ENCODE measurements at places on chromosomes 2 and 18. TPM values are rescaled to one million over a fixed set of nuclear protein-coding genes. Genes with fewer than 3 reads are reported as not detected.

B3GNT7 gene
- 15.8 TPM for total RNA-seq

NOSTRIN gene
- 0.92 TPM for total RNA-seq

CD28 gene
- not detected for total RNA-seq

ELOA2 gene
- total RNA-seq = not detected

DSG3 gene
- total RNA-seq = not detected

GRCh38 chr18:8957731-8958130 lies 144.8 kb upstream of the NDUFV2 start:
- no peak overlapping the region for H3K27ac ChIP-seq
- H3K4me1 ChIP-seq = peaks cover 6% of the 10 kb centered on the region
- DNase-seq = no peak
- H3K27me3 ChIP-seq = no peaks in the 10 kb centered on the region
- H3K36me3 ChIP-seq = no peaks in the 10 kb centered on the region
- H3K4me3 ChIP-seq = no peak overlapping the region

GRCh38 chr2:205484215-205484614 lies 198.1 kb upstream of the NRP2 start:
- H3K27ac ChIP-seq = no peak overlapping the region
- H3K36me3 ChIP-seq = no peaks in the 10 kb centered on the region
- H3K27me3 ChIP-seq = no peaks in the 10 kb centered on the region

- peaks cover 10% of the 10 kb centered on the region for H3K4me1 ChIP-seq
- H3K27me3 ChIP-seq = peaks cover 47% of the 10 kb centered on the region
- no peak overlapping the region for H3K27ac ChIP-seq
- no peaks in the 10 kb centered on the region for H3K36me3 ChIP-seq
- no peak overlapping the region for H3K4me3 ChIP-seq
Measured at GRCh38 chr18:55732227-55733106, 144.5 kb upstream of the TCF4 start.

DNA sequence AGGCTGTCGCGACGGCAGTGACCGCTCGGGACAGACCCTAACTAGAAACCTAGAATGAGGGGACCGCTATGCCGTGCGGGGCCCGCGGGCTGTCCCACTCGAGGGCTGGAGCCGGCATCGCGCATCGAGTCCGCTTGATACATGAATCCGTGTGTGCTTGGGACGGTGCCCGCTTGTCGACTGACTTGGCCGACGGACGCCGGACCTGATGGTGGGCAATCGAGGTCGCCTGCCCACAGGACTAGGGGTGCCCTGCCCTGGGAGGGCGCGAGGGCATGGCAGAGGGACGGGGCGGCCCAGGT lies 749 bp upstream of the PTMA start:
- peaks cover 16% of the 10 kb centered on the region for H3K36me3 ChIP-seq
- H3K27ac ChIP-seq = peak overlapping the region; percentile 99
- H3K27me3 ChIP-seq = no peaks in the 10 kb centered on the region

GRCh38 chr2:183035298-183035953 lies 2.8 kb downstream of the NCKAP1 start:
- peak; percentile 71 for DNase-seq
- H3K36me3 ChIP-seq = no peaks in the 10 kb centered on the region
- peak overlapping the region; percentile 99 for H3K27ac ChIP-seq
- H3K4me3 ChIP-seq = peak overlapping the region; percentile 98
- peaks cover 35% of the 10 kb centered on the region for H3K4me1 ChIP-seq
- no peaks in the 10 kb centered on the region for H3K27me3 ChIP-seq

DNA sequence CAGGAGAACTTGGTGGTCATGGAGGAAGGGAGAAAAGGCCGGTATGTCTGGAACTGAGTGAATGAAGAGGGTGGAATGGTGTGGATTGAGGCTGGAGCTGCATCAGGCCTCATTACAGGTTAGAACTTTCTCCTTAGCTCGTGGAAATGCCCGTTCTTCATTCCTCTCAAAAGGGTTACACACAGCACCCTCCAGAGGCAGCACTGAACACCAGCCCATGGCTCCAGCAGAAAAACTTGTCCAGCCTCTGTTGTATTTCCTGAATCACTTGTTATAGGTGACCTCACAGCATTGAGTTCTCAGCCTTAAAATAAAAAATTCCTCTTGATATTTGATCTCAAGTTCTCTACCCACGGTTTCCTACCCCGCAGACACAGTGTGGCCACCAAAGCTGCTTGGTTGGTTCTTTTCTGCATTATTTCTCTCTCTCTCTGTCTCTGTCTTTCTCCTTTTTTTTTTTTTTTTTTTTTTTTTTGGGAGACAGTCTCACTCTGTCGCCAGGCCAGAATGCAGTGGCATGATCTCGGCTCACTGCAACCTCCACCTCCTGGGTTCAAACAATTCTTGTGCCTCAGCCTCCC lies 89.6 kb downstream of the ITGB1BP1 start:
- peaks cover 47% of the 10 kb centered on the region for H3K4me1 ChIP-seq
- H3K36me3 ChIP-seq = no peaks in the 10 kb centered on the region
- peak; percentile 77 for DNase-seq
- no peak overlapping the region for H3K4me3 ChIP-seq
- H3K27me3 ChIP-seq = no peaks in the 10 kb centered on the region

- DNase-seq = peak; percentile 89
- H3K27ac ChIP-seq = no peak overlapping the region
- H3K4me3 ChIP-seq = no peak overlapping the region
- H3K27me3 ChIP-seq = peaks cover 5% of the 10 kb centered on the region
Measured at GRCh38 chr2:230847883-230848388, 16.8 kb upstream of the ITM2C start.

GRCh38 chr2:68388772-68389171 lies 23.7 kb downstream of the PLEK start:
- H3K36me3 ChIP-seq = no peaks in the 10 kb centered on the region
- H3K4me1 ChIP-seq = peaks cover 9% of the 10 kb centered on the region
- no peaks in the 10 kb centered on the region for H3K27me3 ChIP-seq
- H3K4me3 ChIP-seq = no peak overlapping the region

DNA sequence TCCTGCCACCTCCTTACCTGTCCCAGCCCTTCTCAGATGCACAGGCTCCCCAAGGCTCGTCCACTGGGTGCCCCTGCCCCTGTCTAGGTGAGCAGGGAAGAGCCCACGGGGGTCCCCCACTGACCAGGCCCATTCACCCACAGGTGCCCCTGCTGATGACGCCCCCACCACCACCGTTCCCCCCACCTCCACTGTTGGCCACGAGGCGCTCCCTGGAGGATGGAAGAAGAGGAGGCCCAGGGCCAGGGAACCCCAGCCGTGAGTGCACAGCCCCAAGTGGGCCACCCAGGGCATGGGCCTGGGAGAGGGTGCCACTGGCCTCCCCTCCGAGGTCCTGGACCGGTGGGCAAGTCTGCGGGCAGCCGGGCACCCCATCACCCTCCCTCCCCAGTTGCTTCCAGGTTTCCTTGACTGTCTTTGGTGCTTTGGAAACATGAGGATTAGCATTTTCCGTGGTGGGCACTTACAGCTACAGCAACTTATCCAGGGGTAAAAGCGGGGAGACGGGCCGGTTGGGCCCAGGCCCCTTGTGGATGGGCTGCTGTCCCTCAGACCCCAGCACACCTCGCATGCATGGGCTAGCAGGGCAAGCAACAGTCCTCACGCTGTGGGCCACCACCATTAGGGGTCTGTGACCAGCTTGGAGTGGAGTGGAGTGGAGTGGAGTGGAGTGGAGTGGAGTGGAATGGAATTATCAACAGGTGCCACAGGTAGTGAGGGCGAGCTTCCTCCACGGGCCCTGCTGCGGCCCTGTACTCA lies 13.2 kb upstream of the KLHL30 start:
- DNase-seq = no peak
- no peaks in the 10 kb centered on the region for H3K36me3 ChIP-seq
- no peaks in the 10 kb centered on the region for H3K27me3 ChIP-seq
- H3K27ac ChIP-seq = no peak overlapping the region
- peaks cover 7% of the 10 kb centered on the region for H3K4me1 ChIP-seq
- no peak overlapping the region for H3K4me3 ChIP-seq

Measured in cardiac muscle cell (in vitro differentiated cells and primary cell).